ENCODE measurements at places on chromosomes 16 and 17.

DNA sequence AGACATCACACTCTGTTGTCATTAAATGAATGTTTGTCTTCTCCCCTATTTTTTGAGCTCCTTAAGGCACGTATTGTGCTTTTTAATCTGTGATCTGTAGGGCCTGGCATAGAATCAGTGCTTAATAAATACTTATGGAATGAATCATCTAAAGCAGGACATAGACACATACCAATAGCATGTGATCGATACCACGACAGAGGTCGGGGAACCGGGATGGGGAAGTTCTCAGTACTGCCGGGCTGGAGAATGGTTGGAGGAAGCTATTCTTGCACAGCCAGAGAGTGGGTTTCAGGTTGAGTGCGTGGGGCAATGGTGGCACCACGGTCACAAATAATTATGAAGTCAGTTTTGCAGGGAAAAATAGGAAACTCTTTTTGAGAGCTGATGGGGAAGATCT is 26.8 kb downstream of the NLRP1 start:
- DNase-seq, result no peak

DNA sequence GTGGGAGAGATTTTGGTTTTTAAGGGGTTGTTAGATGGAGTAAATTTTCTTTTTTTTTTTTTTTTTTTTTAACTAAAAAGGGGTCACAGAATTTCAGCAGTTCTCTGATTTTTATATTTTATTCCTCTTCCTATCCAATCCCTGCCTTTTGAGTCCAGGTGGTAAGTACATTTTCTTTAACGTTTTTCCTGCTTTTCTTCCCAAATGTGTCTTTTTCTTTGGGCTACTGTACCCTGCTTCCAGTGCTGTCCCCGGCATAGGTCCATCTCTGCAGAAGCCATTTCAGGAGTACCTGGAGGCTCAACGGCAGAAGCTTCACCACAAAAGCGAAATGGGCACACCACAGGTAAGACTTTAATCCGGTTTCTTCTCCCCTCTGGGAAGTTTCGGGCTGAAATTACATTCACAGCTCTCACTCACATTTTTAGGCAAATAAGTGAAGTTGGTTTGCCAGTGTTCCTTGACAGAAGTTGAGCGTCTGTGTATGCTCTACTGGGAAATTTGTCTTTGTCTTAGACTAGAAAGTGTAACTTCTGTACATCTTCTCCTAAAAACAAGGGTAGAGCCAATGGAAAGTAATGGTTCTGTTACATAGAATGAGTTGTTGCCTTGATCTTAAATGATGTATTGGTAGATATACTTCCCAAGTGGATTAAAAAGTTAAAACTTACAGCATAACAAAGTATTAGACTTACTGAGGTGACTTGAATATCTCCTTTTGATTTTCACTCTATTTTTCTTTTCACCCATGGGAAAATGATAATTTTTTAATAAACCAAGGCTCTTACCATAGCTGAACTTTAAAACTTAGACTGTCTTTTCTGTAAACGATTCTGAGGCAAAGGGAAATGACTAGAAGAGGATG is 54.5 kb downstream of the TUBD1 start:
- DNase-seq, result peak; percentile 61

DNA sequence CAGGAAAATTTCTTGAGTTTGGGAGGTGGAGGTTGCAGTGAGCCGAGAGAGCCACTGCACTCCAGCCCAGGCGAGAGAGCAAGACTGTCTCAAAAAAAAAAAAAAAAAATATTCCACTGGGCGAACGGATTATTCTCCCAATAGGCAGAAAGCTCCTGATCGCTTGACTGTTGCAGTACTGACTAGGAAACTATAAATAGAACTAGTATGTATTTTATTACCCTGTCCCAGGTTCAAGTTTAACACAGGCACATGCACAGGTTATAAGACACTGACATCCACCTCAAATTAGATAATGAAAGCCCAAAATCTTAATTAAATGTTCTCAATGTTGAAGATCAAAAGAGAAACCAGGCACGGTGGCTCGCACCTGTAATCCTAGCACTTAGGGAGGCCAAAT is 11.5 kb downstream of the PARN start:
- no peak for DNase-seq

- DNase-seq, result no peak
Observed at GRCh38 chr17:20284570-20285295, 182.6 kb downstream of the LGALS9B start.

GRCh38 chr16:81040842-81041241 is 5.2 kb downstream of the ATMIN start:
- DNase-seq, result no peak

- DNase-seq, result no peak
Observed at GRCh38 chr17:77695386-77695785, 263.1 kb upstream of the TNRC6C start.

DNA sequence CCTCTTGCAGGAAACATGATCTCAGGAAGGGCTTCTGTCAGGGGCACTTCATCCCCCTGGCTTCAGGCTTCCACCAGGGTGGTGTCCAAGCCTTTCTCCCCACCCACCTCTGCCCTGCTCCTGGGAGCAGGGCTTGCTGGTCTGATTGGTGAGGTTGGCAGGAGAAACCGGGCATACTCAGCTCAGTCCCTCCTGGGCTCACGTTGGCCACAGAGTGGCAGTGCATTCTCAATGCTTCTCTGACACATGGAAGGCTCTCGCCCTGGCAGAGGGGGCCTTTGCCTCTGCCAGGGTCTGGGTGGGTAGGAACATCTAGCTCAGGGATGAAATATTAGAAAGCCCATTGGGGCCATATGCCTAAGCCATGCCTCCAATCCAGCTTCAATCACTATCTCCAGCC is 142.8 kb downstream of the AXIN2 start:
- no peak for DNase-seq

- DNase-seq, result no peak
Observed at GRCh38 chr17:66347661-66348514, 45.5 kb downstream of the PRKCA start.

DNA sequence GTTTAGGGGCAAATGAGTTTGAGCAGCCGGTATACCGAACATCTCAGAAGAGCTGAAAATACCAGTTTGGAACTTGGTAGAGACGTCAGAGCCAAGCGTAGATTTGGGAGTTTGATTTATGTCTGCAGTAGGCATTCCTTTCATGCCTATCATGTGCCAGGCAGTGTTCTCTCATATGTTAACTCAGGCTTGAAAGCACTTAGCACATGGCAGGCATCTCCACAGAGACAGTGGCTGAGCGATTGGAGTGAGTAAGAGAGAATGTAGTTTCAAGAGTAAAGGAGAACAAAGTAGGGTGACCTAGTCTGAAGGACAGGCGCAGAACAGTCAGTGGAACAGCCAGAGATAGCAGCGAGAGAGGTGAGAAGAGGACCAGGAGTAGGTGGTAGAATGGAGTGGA is 207.0 kb downstream of the FTO start:
- DNase-seq, result no peak

All from activated CD4-positive, alpha-beta memory T cell treated with anti-CD3 and anti-CD28 coated beads, Interleukin-2, amount 10 ng/mL, durations not matched to agents 7 days and 5 days (primary cell).